ENCODE measurements at places on chromosomes 4 and X.

- DNase-seq, result peak; percentile 15
Measured at GRCh38 chrX:134484039-134484438, 24.1 kb downstream of the HPRT1 start.

DNA sequence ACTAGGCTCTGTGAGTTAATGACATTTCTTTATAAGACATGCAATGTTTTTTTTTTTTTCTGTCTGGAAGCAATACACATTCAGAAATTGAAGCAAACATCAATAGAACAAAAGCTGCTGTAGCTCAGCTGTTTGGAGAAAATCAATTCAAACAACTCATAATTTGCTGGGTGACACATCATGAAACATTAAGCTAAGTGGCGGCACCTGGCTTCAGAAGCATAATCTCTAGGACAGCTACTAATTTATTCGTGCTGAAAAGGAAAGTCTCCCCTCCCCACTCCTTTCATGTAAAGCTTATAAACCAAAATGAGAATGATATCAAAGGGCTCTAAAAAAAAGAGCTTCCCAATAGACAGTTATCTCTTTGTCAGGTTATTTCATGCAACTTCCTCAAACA lies 73.9 kb downstream of the LUZP4 start:
- peak; percentile 74 for DNase-seq

- no peak for DNase-seq
Measured at GRCh38 chr4:188370777-188371176, 231.5 kb downstream of the TRIML1 start.

GRCh38 chr4:141346144-141346543 lies 125.4 kb downstream of the ZNF330 start:
- DNase-seq, result no peak

- no peak for DNase-seq
Measured at GRCh38 chr4:1354983-1355275, 7.9 kb downstream of the UVSSA start.

DNA sequence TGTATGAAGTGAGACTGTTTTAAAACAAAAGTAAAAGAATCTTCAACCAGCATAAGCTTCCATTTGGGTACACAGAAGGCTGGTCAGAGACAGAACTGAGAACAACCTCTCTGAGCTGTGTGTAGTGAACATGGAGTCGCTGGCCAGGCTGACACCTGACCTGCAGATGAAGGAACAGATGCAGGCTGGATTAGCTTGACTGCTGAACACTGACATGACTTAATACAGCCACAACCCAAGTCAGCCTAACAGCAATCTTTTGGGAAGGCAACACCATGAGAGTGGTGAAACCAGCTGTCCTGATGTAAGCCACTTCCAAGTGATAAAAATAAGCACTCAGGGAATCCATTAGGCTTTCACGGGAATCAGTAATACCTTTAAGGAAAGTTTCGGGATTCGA lies 10.1 kb downstream of the SCARB2 start:
- DNase-seq, result no peak
